Germinal center (tissue), 1 donor: ENCODE measurements at places on chromosomes 4 and X.
A peak's percentile ranks its signal among the peaks of the same experiment; 100 is the strongest.

GRCh38 chr4:155548173-155548572, 118.5 kb upstream of the GUCY1A1 start:
- no peak for DNase-seq

DNA sequence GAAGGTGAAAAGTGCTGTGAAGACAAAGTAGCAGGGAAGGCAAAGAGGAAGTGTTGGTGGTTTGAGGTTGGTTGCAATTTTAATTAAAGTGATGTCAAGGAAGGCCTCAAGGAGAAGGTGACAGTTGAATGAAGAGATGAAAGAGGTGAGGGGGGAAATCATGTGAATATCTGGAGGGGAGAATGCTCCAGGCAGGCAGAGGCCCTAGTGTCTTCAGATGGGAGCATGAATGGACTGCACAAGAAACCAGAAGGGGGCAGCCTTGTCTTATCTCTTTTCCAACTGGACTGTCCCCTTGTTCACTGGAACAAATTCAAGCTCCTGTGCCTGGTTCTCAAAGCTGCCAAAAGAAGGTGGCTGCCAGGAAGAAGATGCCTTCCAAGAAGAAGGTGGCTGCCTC, 68.4 kb downstream of the MAOB start:
- no peak for DNase-seq

DNA sequence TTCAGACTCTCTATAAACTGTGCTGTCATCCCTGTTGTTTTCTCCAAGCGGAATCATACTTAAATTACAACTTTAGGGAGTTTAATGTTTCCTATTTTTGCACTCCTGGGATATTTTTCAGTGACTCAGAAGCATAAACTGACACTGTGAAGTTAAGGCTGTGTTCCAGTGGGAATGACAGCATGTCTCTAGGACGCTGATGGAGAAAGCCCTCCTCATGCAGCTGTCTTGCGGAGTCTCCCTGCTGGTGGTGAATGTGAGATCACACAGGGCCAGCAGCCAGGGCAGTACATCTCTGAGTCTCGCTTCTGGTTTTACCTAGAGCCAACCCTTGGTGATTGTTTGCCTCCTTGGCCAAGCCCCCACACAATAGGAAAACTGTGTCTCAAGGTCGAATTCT, 53.3 kb downstream of the NFKB1 start:
- no peak for DNase-seq

DNA sequence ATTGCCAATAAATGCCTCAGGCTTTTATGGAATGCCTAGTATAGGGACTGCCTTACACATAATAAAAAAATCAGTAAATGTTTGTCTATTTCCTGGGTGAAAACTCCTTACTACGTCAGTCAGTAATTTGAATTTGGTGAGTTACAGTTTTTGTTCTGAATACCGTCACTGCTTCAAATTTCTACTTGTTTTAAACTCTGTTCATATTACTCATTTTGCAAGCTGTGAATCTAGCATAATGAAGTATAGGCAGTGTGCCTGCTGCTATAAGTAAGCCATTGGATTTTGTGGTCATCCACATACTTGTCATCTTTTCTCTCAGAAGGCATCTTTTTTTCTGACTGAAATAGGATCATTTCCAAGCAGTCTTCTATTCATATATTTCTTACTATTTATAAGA, 43.1 kb downstream of the SYNPO2 start:
- DNase-seq = no peak

DNA sequence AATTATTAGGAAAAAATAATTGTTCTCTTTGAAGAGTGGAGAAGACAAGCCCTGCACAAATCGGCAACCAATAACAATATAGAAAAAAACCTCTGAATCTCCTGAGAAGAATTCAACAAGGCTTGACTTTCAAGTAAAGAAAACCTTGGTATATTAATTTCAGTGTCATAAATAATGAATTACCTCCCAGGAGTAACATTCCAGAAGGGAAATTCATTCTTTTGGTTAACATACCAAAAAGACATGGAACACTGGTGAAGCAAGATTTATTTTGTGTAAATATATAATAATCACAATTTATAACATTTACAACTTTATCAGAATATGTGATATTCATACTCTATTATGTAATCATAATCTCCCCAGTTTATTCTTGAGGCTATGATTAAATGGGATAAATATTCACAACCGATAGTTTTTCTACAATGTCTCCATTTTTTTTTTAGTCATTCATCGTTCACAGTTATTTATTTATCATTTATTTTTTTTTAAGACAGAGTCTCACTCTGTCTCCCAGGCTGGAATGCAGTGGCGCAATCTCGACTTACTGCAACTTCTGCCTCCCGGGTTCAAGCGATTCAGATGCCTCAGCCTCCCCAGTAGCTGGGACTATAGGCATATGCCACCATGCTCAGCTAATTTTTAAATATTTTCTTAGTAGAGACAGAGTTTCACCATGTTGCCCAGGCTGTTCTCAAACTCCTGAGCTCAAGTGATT, 53.0 kb upstream of the RPS6KA6 start:
- no peak for DNase-seq

DNA sequence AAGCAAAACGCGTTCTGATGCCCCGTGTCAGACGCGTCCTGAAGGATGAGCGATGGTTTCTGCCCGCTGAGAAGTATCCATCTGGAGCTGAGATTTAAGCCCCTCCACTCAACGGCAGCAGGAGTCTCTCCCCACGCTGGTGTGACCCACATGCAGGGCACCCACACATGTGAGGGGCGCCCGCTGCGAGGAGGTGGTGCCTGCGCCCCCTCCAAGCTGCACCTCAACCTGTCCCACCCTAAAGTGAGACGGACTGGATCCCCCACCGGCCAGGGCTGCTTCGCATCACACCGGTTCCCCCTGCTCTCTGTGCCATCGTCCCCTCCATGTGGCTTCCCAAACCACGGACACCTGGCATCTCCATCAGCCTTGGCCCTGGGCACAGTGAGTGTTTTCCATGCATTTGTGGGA, 4.5 kb upstream of the PDE6B start:
- DNase-seq = no peak

DNA sequence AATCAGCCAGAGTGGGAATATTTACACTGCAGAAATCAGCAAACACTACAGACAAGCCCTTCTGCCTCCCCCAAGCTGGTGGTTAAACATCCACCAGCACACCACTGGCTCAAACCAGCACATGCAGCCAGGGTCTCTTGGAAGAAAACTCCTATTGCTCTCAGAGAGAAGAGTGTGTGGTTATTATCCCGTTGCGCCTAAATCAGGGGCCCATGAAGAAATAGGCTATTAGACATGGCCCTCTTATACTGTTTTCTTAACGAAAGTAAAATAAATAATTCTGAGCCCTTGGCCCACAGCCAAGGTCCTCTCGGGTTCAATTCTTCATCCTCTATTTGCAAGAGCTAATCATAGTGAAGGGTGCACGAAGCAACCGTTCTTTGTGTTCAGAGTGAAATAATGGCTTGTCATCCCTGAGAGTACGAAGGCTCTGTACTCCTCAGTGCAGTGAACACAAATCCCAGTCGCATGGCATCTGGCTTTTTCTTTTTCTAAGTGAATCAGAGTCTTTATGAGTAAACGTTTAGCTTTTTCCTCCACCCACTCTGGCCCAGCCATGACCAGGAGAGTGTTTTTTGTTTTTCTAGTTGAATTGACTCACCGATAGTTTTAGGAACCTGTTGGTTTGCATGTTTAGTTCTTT, 33.4 kb upstream of the RBM47 start:
- DNase-seq = no peak

DNA sequence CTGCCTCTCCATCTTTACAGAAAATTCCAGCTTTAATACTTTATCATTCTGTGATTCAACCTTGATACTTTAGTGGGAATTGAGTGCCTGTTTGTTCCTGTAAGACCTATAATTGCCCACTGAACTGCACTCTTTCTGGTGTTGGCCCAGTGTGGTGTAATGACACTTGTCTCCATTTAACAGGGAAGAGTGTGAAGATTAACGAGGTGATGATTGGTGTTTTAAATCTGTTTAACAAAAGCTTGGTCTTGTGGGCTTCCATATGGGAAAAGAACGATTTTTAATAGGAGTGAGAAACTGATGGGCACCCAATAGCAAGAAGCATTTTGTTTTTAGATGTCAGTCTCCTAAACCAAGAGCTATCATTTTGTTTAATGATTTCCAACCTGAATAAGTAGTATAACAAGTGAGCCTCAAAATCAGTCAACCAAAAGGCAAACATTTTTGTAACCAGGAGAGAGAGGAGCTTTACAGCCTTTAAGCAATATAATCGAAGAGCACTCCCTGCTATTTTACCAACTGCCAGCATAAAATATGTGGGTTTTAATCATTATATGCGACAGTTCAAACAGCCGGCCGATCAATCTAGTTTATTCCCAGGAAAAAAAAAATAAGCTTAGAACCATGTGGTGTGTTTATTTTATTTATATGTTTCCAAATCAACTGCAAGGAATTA, 50.2 kb downstream of the SUPT20HL1 start:
- DNase-seq = no peak

- no peak for DNase-seq
These were observed 14.3 kb upstream of the TSPAN5 start for GRCh38 chr4:98672583-98673287.

GRCh38 chr4:792626-793092, 33.3 kb downstream of the CPLX1 start:
- no peak for DNase-seq

GRCh38 chrX:13821738-13822137, 4.8 kb upstream of the GPM6B start:
- DNase-seq = no peak

DNA sequence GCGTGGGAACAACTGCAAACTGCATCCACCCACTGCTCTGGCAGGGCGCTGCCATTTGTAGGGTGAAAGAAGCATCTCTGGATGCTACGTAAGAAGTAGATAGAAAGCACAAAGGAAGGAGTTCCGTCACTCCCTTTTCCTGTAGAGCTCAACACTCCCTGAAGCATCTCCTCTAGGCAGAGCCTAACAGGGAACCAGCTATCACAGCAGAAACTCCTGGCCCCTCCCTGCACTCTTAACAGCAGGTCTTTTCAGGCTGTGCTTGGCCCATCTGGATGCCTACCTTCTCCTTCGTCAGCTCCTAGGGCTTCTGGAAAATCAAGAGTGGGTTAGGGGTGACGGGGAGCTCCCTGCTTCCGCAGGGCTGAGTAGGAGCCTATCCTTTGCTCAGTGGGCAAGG, 112.9 kb upstream of the TLL1 start:
- DNase-seq = no peak

DNA sequence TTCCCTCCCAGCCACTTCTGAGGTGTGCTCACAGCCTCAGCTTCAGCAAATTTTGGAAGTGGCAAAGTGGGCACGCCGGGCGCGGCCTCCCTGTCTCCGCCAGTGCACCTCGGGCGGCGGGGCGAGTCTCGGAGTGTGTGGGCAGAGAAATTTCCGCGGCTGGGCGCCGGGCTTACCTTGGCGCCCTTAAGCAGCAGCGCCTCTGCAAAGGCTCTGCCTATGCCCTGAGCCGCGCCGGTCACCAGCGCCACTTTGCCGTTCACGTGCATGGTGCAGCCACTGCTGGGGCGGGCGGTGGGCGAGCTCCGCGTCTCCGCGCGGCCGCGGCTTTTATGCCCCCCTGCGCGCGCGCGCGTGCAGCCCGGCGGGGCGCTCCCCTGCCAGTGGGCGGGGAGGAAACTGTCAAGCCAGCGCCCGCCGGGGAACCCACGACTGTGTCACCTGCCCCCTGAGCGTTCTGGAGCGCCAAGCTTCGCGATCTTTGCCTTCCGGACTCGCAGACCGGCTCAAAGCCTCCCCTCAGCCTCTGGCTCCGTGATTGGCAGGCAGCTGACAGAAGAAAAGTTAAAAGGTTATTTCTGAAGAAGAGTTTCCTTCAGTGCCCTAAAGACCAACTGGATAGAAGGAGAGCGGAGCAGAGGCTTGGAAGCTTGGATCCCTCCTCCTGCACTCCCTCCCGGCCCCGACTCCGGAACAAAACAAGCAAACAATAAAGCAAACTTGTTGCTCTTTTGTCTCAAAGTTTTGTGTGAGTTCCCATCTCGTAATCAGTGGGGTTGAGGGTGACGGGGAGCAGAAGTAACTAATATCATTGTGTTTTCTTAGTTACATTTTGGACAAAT, at the start of gene HPGD:
TSS of gene HPGD (minus strand) at position 306 of the 842 bp plus-strand sequence. CDS start at position 269, 37 bp downstream.
- peak; percentile 37 for DNase-seq

DNA sequence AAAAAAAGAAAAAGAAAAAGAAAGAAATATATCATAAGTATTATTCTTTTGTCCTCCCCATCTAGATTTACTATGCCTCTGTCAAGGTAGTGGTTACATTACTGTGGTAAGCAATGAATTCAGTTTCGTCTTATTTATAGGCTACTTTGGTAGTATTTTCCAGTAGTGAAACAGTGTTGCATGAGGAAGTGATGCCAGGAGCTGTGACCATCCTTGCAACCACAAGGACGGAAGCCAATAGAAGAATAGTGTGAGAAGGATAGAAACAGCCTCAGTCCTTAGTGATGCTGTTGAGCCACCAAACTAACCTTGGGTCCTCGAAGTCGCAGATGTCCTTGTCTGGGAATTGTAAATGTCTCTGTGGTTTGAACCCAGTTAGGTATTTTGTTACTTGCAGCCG, 328.5 kb downstream of the PPP3CA start:
- peak; percentile 66 for DNase-seq
